PC-9 (cell line): ENCODE measurements at places on chromosomes 5 and 9. TPM values are rescaled to one million over a fixed set of nuclear protein-coding genes. Genes with fewer than 3 reads are reported as not detected.
A peak's percentile ranks its signal among the peaks of the same experiment; 100 is the strongest.

DNA sequence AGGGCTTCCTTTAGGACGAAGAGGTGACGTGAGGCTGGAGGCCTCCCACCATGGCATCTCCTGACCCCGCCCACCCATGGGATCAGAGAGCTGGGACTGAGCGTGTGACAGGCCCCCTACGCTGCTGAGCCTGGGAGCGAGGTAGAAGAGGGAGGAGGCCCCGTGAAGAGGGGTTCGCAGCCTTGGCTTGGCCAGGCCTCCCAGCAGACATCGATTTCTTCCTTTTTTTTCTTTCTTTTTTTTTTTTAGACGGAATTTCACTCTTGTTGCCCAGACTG, 39.5 kb downstream of the PTGES start:
- DNase-seq, result no peak
- no peaks in the 10 kb centered on the region for H3K4me1 ChIP-seq
- H3K27me3 ChIP-seq, result no peaks in the 10 kb centered on the region
- no peak overlapping the region for H3K27ac ChIP-seq
- no peak overlapping the region for H3K4me3 ChIP-seq

DNA sequence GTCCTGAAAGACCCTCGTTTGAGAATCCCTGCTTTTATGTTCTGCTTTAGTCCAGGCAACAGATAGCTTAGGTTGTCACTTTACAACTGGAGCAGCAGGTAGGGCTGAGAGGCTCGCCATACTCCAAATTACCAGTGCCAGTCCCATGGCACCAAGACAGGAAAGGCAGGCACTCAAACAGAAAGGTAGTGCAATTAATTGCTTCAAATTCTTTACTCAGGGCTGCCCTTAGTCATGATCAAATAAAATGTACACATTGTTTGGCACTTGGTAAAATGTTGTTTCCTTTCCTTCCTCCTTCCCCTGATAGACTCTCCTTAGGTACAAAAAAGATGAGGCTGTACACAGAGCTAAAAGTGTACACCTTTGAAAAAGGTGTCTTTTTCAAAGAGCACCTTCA, 115.8 kb upstream of the CCDC152 start:
- H3K4me1 ChIP-seq, result no peaks in the 10 kb centered on the region
- no peak overlapping the region for H3K27ac ChIP-seq
- H3K36me3 ChIP-seq, result no peaks in the 10 kb centered on the region
- no peak for DNase-seq

- H3K4me1 ChIP-seq, result peaks cover 24% of the 10 kb centered on the region
- no peaks in the 10 kb centered on the region for H3K27me3 ChIP-seq
- H3K4me3 ChIP-seq, result no peak overlapping the region
- DNase-seq, result no peak
- no peaks in the 10 kb centered on the region for H3K36me3 ChIP-seq
- H3K27ac ChIP-seq, result peak overlapping the region; percentile 78
Measured at GRCh38 chr5:6235726-6236125, 142.6 kb downstream of the MED10 start.

- no peak overlapping the region for H3K4me3 ChIP-seq
- H3K27ac ChIP-seq, result no peak overlapping the region
- H3K27me3 ChIP-seq, result no peaks in the 10 kb centered on the region
- no peaks in the 10 kb centered on the region for H3K36me3 ChIP-seq
- peak; percentile 49 for DNase-seq
Measured at GRCh38 chr9:97307091-97307490, 368 bp upstream of the CCDC180 start.

DNA sequence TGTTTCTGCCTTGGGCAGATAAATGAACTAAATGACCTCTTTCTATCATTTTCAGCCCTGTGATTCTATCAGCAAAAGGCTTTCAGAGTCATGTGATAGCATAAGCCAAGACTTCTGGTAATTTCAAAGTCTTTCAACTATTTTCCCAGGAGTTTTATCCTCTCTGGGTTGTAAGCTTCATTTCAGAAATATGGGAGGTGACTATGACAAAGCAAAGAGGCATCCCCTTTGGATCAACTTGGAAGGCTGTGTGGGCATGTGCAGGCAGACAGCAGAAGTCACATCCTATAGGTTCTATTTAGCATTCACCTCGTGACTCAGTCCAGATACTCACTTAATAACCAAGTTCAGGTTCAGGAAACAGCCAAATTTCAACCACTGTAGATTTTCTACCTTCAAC, 149.0 kb upstream of the FST start:
- DNase-seq, result no peak
- H3K36me3 ChIP-seq, result no peaks in the 10 kb centered on the region
- H3K4me1 ChIP-seq, result peaks cover 23% of the 10 kb centered on the region
- H3K27me3 ChIP-seq, result no peaks in the 10 kb centered on the region

- H3K4me3 ChIP-seq, result no peak overlapping the region
- no peak for DNase-seq
- no peaks in the 10 kb centered on the region for H3K4me1 ChIP-seq
- H3K36me3 ChIP-seq, result no peaks in the 10 kb centered on the region
- no peaks in the 10 kb centered on the region for H3K27me3 ChIP-seq
Measured at GRCh38 chr5:64958757-64959391, 190.1 kb downstream of the CWC27 start.

GRCh38 chr5:16957304-16958196, 21.5 kb upstream of the MYO10 start:
- no peak overlapping the region for H3K4me3 ChIP-seq
- no peaks in the 10 kb centered on the region for H3K36me3 ChIP-seq
- H3K27me3 ChIP-seq, result no peaks in the 10 kb centered on the region
- DNase-seq, result no peak
- H3K4me1 ChIP-seq, result no peaks in the 10 kb centered on the region

- H3K36me3 ChIP-seq, result no peaks in the 10 kb centered on the region
- no peaks in the 10 kb centered on the region for H3K27me3 ChIP-seq
- no peak for DNase-seq
- H3K4me3 ChIP-seq, result no peak overlapping the region
Measured at GRCh38 chr5:142767911-142768310, 2.3 kb upstream of the ARHGAP26 start.

GRCh38 chr5:38783011-38783561, 62.7 kb upstream of the OSMR start:
- no peaks in the 10 kb centered on the region for H3K36me3 ChIP-seq
- no peak overlapping the region for H3K4me3 ChIP-seq
- H3K27ac ChIP-seq, result no peak overlapping the region
- H3K4me1 ChIP-seq, result peaks cover 16% of the 10 kb centered on the region
- DNase-seq, result peak; percentile 45
- H3K27me3 ChIP-seq, result no peaks in the 10 kb centered on the region

- no peak overlapping the region for H3K27ac ChIP-seq
- no peaks in the 10 kb centered on the region for H3K4me1 ChIP-seq
- no peaks in the 10 kb centered on the region for H3K36me3 ChIP-seq
- no peaks in the 10 kb centered on the region for H3K27me3 ChIP-seq
- no peak for DNase-seq
Measured at GRCh38 chr9:88635151-88635550, 100.2 kb downstream of the NXNL2 start.

Gene IFNB1
- total RNA-seq, result not detected in 2 replicates

Gene PCDHA12
- not detected in 2 replicates for total RNA-seq

Gene IL13
- not detected in 2 replicates for total RNA-seq

Gene PCDHB11
- total RNA-seq, result not detected in 2 replicates

Gene ARL14EPL
- total RNA-seq, result 0.37 TPM in 1 of 2 replicates, not detected in the other

Gene TSSK1B
- total RNA-seq, result not detected in 2 replicates
